ENCODE measurements at places on chromosomes 4 and X. TPM values are rescaled to one million over a fixed set of nuclear protein-coding genes. Genes with fewer than 3 reads are reported as not detected.

Gene PCDH18
- total RNA-seq, result 1.2 TPM

Gene RAB41
- total RNA-seq, result not detected

Gene IGFBP7
- 483 TPM for total RNA-seq

Gene TMEM150C
- total RNA-seq, result 3.0 TPM

Gene TLR6
- 1.1 TPM for total RNA-seq

Gene NOX1
- not detected for total RNA-seq

Gene PAK3
- total RNA-seq, result 0.94 TPM

Gene GPR82
- not detected for total RNA-seq

Gene BMPR1B
- under 0.01 TPM for total RNA-seq

Gene TMEM31
- total RNA-seq, result not detected

Gene FHL1
- total RNA-seq, result 41.4 TPM

Gene TBC1D9
- 58.6 TPM for total RNA-seq

Gene AKAP4
- total RNA-seq, result not detected

Gene BTC
- not detected for total RNA-seq

Gene HTRA3
- total RNA-seq, result 0.72 TPM

Gene ADH1A
- not detected for total RNA-seq

Gene PAGE2B
- not detected for total RNA-seq

Gene TRIM75
- total RNA-seq, result not detected

Gene NRK
- 0.28 TPM for total RNA-seq

Gene PRRG3
- not detected for total RNA-seq

Gene MAGEC3
- 0.09 TPM for total RNA-seq

Gene ARX
- total RNA-seq, result not detected

Gene CT45A5
- not detected for total RNA-seq

Gene STAP1
- not detected for total RNA-seq

Gene NWD2
- total RNA-seq, result not detected

Gene DDX53
- total RNA-seq, result not detected

Gene JAKMIP1
- total RNA-seq, result not detected

Gene MAGEA2
- not detected for total RNA-seq

Gene FAM193A
- total RNA-seq, result 7.4 TPM

Data from endothelial cell of coronary artery (primary cell).